Activated effector memory CD4-positive, alpha-beta T cell treated with anti-CD3 and anti-CD28 coated beads, Interleukin-2, amount 50 U/mL, for 16 hours (primary cell): ENCODE measurements at places on chromosomes 2 and 18.

DNA sequence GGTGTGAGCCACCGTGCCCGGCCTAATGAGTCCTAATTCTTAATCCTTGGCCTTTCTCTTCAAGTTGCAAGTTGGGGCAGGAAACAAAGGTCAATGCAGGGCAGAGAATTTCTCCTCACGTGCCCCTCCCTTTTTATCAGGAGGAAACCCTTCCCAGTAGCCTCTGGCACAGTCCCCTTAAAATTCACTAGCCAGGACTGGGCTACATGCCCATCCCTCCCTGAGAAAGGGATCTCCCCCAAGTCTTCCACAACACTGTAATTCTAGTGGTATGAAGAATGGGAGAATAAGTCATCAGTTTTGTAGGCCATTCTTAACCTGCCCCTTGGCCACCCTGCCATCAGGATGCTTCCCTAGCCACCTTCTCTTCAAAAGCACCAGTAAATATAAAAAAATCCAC, 42.2 kb downstream of the ARID5A start:
- DNase-seq: no peak

- no peak for DNase-seq
Observed at GRCh38 chr2:216951171-216951570, 91.3 kb upstream of the TNP1 start.

DNA sequence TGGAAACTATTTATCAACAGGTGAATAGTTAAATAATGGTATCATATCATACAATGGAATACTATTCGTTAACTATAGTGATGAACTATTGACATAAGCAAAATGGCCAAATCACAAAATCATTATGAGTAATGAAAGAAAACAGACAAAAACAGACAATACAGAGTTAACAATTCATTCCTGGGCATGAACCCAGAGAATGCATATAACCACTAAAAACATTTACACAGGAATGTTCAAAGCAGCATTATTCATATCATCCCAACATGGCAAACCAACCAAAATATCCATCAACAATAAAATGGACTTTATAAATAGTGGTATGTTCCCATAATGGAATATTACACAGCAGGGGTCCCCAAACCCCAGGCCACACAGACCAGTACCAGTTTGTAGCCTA, 131.2 kb upstream of the CYP1B1 start:
- DNase-seq: no peak

GRCh38 chr18:23134780-23135549, at the start of gene CABLES1:
Gene CABLES1 (plus strand): TSS chr18:23135485. CDS start chr18:23135763, 278 bp downstream.
- DNase-seq: peak; percentile 67

DNA sequence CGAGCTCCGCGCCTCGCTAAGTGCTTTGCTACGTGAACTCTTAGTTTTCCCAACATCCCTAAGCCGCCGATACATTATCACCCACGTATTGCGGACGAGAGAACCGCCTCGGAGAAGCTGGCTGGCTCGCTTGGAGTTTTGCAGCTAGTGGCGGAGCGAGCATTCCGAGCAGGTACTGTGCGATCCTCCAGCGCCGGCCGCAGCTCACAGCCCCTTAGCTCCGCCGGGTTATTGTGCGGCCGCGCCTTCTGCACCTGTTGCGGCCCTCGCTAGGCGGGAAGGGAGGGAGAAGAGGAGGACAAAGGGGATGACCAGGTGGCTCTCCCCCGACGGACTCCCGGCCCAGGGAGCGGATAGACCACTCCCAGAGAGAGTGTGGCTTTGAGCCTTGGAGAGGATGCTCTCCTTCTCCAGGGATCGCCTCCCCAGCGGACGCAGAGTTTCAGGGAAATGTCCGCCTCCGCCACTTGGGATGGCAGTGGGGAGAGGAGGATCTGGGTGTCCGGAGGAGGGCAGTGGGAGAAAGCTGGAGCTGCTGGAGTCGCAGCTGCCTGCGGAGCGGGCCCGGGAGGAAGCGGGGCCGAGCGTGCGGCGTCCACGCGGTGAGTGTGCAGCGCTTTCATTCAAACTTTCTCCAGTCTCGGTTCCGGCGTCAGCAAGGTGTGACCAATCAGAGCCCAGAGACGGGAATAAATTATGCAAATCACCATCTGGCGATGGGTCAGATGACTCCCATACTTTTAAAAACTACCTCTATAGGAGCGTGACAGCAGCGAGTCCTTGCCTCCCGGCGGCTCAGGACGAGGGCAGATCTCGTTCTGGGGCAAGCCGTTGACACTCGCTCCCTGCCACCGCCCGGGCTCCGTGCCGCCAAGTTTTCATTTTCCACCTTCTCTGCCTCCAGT, at the start of gene LIPG:
TSS of gene LIPG (plus strand) at position 769 of the 905 bp plus-strand sequence. CDS start 252 bp downstream, outside the sequence.
- peak; percentile 72 for DNase-seq

DNA sequence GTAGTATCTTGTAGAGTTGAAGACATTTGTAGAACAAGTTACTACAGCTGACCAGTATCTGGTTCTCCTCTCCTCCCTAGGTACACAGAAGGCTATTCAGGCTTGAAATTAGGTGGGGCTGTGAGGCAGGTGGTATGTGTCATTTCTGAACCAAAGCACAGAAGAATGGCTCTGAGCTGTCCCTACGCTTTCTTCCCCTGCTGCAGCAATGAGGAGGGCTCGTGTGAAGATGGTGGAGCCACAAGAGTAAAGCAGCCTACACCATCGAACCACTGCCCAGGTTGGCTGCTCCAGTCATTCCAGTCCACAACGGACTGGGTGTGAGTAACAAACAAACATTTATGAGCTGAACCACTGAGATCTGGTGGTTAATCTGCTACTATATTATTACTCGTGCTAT, 148.9 kb downstream of the DTNB start:
- DNase-seq: no peak

DNA sequence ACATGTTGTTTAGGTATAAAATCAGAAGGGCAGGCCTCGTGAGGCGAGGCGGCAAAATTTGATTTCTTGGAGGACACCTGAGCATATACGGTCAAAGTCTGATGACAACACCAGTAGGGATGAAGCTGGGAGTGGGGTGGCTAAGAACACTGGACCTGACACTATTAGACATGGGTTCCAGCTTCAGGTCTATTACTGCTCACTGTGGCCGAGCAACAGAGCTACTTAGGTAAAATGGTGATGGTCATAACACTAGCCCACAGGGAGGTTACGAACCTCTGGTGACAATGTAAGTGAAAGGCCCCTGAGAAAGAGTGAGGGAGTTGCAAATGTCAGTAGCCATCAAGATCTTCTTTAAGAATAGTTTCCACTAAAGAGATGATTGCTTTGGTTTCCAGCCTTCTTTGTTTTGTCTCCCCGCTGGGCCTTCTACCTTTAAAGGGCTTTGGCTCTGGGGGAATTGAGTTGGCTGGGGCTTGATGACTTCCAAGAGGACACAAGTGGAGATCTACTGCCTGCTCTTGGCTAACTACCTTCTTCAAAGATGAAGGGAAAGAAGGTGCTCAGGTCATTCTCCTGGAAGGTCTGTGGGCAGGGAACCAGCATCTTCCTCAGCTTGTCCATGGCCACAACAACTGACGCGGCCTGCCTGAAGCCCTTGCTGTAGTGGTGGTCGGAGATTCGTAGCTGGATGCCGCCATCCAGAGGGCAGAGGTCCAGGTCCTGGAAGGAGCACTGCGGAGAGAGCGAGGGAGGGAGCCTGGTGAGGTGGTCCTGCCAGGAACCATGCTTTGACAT, 3.5 kb downstream of the IL1B start:
- no peak for DNase-seq

DNA sequence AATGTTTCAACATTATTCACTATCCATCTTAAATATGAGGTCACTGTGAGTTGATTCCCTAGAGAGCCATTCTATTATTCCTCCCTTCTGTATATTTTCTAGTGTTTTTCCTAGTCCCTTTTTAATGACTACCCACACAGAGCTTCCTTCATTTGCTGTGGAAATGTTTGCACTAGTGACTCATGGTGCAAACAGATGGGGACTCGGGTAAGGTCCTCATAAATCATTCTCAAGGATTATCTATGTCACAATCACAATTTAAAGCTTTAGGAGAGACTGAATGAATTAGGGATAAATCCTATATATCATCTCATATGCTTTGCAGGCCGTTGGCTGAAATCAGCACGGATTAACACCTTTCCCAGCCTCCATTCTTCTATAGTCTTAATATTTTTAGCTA, 159.6 kb downstream of the DCC start:
- no peak for DNase-seq

DNA sequence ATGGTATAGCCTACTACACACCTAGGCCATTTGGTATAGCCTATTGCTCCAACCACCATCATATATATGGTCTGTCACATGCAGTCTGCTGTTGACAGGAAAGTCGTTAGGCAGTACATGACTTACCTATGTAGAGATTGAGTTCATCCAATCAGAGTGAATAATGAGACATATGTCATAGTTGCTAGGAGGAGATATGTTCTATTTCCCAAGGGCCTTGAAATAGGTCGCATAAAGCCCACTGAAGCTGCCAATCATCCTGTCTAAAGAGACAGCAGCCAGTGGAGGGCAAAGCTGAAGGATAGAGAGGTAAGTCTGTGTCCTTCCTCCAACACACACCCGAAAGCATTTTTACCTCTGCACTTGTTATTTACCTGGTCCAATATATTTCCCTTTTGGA, 263.4 kb downstream of the PTPRM start:
- DNase-seq: no peak
